ENCODE measurements at places on chromosomes 11 and 22. TPM values are rescaled to one million over a fixed set of nuclear protein-coding genes. Genes with fewer than 3 reads are reported as not detected.
A peak's percentile ranks its signal among the peaks of the same experiment; 100 is the strongest.

Gene C11orf86
- total RNA-seq = not detected

Gene MS4A6E
- total RNA-seq = not detected

Gene RPS19BP1
- total RNA-seq = 109 TPM

Gene TMEM45B
- total RNA-seq = 0.16 TPM

Gene NLRP14
- 0.65 TPM for total RNA-seq

Gene C22orf42
- not detected for total RNA-seq

Gene TMEM191C
- 5.8 TPM for total RNA-seq

Gene FREY1
- total RNA-seq = 0.76 TPM

Gene SYCE3
- total RNA-seq = not detected

Gene PANX2
- total RNA-seq = 3.9 TPM

Gene THY1
- total RNA-seq = 0.20 TPM

Gene POU2AF1
- 0.16 TPM for total RNA-seq

Gene TRIM6
- 7.2 TPM for total RNA-seq

Gene CLDN5
- 0.20 TPM for total RNA-seq

DNA sequence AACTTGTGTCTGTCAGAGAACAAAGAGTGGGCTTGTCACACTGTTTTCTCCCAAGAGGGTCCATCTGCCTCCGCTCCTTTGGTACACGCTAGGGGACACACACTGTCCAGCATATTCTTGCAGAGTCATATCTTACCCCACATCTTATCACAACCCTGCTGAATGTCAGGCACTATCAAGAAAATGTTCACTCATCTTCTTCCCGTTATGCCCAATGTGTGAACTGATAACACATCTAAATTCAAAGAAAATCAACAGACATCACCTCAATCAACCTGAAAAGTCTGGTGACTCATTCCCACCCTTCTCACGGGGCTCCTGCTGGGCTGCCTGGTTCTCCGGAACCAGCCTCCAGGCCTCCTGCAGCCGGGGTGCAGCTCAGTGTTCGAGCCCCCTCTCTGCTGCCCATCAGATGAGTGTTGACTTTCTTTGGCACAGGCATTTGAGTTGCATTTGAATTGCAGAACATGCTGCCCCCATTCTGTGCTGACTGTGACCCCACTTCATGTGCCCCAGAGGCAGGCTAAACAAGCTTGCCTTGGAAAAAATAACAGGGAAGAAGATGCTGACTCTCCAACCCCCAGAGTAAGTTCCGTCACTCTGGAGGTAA is 19.4 kb downstream of the GRAP2 start:
- DNase-seq = peak; percentile 75

- DNase-seq = no peak
These were observed 27.7 kb upstream of the PARVB start for GRCh38 chr22:43996170-43996980.

GRCh38 chr11:8339592-8340022 is 75.9 kb upstream of the LMO1 start:
- no peak for DNase-seq

GRCh38 chr11:110044226-110044968 is 48.8 kb upstream of the ZC3H12C start:
- no peak for DNase-seq

GRCh38 chr11:47786373-47786772 is 19.2 kb upstream of the FNBP4 start:
- no peak for DNase-seq

GRCh38 chr11:125514336-125515101 is 18.5 kb upstream of the FEZ1 start:
- DNase-seq = no peak

GRCh38 chr11:118625036-118625690 is 17.7 kb downstream of the PHLDB1 start:
- no peak for DNase-seq

DNA sequence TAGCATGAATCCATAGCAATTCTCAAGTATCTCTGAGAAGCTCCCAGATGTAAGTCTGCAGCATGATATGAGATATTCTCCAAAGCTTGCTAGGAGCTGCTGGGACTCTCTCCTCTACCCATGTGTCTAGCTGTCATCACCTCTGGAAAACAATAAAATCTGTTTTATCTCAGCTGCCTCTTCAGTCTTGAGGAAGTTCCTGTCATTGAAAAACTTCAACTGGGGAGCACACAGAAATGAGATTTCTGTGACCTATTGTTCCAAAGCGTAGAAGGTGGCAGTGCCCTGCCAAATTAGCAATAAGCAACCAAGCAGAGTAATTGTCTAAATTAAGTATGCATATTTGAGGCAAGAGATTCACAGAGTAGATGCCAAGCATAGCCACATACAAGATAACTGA is 1380.6 kb upstream of the RAG2 start:
- no peak for DNase-seq

GRCh38 chr11:110373051-110373702 is 56.6 kb upstream of the FDX1 start:
- no peak for DNase-seq

- no peak for DNase-seq
These were observed 102.6 kb downstream of the SPON1 start for GRCh38 chr11:14065141-14065540.

GRCh38 chr11:92296138-92296515 is 71.5 kb downstream of the FAT3 start:
- DNase-seq = no peak

GRCh38 chr11:47507563-47508239 is 45.2 kb downstream of the CELF1 start:
- no peak for DNase-seq

- DNase-seq = no peak
These were observed 77.6 kb downstream of the MED15 start for GRCh38 chr22:20584872-20585638.

- no peak for DNase-seq
These were observed 7.9 kb upstream of the EHF start for GRCh38 chr11:34613015-34613414.

GRCh38 chr11:128180441-128181087 is 406.8 kb downstream of the ETS1 start:
- DNase-seq = no peak

- peak; percentile 100 for DNase-seq
These were observed 10.0 kb downstream of the SDF2L1 start for GRCh38 chr22:21652010-21652546.

- no peak for DNase-seq
These were observed 814.3 kb downstream of the METTL15 start for GRCh38 chr11:28922386-28922981.

DNA sequence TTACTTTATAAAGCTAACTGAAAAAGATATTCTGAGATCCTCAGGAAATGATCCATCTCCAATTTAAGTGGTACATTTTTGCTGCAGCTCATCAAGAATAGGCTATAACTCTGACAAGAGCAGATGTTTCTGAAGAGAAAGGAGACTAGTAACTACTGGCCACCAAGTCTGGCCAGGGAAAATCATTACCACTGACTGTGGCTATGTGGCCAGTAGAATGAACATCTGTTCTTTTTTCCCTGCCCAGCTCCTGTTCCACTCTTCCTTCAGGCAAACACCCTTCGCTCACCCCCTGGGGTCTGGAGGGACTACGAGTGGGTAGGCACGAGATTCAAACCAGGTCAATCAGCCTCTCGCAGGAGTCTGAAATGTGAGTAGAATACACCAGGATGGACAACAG is 23.9 kb downstream of the TMEM123 start:
- DNase-seq = no peak

GRCh38 chr11:6828103-6828502 is 17.4 kb upstream of the OR10A5 start:
- DNase-seq = no peak

DNA sequence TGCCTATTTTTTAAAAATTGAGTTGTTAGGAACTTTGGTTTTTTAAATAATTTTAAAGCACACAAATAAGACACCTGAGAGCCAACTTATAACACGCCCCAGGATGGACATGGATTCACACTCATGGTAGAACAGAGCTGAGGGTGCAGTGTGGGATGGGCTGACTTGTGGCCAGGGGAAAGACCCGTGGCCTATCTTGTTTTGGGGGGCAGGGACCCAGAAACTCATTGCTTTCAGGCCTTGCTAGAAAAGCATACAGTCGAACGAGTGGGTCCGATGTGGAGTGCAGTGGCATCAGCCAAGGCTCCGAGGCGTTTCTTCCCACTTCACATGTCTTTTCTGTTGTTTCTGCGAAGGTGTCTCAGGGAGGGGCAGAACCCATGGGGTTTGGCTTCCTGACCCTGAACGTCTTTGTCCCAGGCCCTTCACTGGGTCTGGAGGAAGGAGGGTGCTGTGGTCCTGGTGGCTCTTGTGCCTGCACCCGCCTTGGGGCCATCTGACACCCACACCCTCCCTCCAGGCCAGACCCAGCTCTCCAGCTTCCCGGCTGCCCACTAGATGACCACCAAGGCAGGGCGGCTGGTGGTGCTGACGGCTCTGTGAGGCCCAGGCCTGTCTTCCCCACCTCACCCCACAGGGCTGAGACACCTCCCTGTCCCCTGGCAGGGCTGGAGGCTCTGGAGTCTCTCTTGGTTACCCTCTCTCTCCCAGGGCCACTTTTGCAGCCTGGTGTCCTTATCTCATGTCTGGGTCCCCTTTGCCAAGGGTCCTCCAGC is 120.8 kb downstream of the KCNQ1 start:
- DNase-seq = no peak
